ENCODE measurements at places on chromosomes 11 and 22.

DNA sequence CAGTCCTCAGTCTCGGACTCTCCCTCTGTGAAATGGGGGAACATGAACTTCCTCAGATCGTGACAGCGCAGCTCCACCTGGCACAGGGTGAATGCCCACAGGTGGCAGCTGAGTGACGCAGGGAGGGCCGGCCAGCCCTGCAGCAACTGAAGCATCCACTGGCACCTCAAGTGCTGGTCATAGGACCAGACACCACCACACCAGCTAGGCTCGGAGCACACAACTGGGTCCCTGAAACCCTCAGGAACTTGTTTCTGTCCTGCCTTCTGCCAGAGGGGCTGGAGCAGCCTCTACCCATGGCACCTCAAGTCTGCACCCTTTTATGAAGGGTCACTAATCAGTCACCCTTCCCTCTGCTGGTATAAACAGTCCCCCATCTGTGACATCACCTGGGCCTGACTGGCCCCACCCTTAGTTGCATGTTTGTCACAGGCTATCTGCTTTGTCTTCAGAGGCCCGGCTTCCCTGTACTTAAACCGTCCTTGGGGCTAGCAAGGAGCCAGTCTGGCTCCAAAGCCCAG lies 7.4 kb upstream of the CDC42BPG start:
- DNase-seq, result no peak

DNA sequence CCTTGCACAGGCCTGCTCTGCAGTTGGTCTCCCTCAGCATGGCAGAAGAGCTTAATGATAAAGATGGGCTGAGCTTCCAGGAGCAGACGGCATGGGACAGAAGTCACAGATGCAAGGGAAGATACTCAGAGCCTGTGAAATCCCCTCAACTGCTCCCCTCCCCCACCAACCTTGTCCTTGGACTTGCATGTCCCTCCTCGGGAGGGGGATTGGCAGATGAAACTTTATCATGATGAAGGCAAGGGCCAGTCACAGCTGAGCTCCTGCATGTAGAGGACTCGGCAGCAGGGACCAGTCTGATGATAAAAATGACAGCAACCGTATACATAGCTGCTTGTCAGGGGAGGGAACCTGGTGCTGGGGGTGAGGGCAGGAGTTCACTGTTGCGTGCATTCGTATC lies 6.8 kb upstream of the SLC22A8 start:
- no peak for DNase-seq

- no peak for DNase-seq
Measured at GRCh38 chr11:69449320-69450063, 32.0 kb upstream of the LINC01488 start.

- DNase-seq, result no peak
Measured at GRCh38 chr11:88318017-88318416, 19.5 kb downstream of the CTSC start.

DNA sequence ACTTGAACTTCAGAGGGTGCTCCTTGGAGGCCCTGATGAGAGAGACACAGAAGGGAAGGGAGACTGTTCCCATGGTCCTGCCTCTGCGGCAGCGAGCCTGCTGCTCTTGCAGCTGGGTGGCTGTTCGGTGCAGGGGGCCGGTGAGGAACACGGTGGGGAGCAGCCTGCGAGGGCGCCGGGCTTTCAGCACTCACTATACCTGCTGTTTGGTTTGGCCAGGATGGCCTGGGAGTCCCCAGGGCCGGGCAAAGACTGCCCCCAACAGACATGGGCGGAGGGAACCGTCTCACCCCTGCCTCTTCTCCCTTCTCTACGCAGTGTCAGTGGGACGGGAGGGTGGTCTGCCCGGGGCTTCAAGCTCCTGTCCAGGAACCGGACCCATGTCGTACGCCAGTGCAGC lies 58.0 kb upstream of the PRODH start:
- DNase-seq, result no peak

- no peak for DNase-seq
Measured at GRCh38 chr11:125948278-125949051, 2.6 kb downstream of the VSIG10L2 start.

DNA sequence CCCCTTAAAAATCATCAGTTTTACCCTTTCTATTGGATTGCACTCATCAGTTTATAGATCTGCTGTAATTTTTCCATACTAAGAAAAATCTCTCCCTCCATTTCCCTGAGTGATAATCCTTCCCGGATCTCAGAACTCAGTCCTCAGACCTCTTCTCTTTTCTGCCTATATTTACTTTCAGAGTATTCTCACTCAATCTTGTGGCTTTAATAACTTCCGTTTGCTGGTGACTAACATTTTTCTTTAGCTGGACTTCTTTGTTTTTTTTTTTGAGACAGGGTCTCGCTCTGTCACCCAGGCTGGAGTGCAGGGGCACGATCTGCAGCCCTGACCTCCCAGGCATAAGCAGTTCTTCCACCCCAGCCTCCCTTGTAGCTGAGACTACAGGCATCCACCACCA lies 10.4 kb downstream of the ATXN10 start:
- no peak for DNase-seq

GRCh38 chr11:2251138-2251537 lies 19.2 kb downstream of the ASCL2 start:
- no peak for DNase-seq

DNA sequence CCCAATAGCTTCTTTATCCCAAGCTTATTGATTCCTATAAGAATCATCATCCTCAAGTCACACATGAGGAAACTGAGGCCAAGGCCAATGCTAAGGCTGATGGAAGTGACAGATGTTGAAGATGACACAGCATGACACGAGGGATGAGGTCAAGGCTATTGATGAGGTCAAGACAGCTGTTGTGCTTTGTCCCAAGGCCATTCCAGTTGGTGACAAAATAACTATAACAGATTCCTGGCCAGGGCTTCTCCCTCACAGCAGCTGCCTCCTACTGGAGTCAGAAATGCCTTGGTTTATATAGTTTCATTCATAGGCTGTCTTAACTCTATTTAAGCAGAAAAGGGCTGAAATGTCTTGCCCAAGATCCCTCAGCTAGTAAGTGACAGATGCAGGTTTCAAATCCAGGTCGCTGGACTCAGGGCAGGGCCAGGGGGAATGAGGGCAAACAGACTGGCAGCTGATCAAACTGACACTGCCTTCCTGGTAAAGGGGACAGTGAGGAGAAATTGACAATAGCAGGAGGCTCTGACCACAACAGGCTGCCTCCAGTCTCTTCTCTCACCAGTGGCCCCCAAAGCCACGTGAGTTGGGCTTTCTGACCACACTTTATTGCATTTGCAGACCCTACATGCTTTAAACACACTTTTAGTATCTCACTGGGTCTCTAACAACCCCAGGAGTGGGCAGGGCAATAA lies 16.5 kb downstream of the MIF start:
- no peak for DNase-seq

DNA sequence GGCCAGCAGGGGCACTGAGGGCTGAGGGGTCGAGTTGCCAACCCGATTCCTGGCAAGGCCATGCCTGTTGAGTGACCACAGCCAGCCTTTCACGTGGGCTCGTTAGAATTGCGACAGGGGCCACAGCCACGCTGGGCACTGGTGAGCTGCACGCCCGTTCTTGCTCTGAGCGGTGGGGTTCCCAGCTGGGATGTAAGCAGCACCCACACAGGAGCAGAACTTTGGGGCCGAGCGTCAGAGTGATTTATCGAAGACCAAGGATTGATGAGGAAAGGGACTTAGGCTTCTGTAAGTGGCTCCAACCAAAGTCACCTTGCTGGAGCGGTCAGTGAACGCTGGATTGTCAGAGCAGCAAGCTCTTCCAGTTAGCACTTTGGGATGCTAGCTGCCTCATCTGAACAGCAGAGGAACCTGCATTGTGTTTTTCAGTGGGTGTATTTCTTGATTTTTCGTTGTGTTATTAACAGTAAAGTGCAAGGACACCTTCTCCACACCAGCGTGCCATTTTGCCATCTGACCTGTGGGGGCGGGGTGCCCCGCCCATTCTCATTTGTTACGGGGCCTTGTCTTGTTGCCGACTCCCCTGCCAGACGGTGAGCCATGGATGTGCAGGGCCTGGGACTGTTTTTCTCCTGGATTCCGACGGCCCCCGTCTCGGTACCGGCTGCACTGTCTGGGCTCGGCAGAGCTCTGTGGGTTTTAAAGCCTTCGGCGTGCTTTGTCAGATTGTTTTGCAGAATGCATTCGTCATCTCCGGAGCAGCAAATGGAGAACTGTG lies 202.5 kb downstream of the TBC1D22A start:
- no peak for DNase-seq

GRCh38 chr11:100810146-100810545 lies 123.1 kb downstream of the ARHGAP42 start:
- DNase-seq, result no peak

DNA sequence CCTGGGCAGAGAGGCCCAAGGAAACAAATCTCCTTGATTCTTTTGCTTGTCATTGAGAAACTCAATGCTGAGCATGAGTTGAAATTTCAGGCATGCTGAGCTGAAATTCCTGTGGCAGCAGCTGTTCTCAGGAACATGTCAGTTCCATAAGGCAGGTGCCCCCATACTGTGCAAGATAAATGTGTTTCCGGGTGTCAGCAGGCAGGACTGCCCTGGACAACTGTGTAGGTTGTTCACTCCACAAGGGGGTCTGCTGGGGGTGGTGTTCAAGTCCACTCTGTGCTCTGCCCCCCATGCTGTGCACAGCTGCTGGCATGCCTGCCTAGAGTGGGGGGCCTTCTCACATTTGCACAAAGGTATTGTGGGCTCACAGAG lies 133.7 kb downstream of the CTTN start:
- no peak for DNase-seq

DNA sequence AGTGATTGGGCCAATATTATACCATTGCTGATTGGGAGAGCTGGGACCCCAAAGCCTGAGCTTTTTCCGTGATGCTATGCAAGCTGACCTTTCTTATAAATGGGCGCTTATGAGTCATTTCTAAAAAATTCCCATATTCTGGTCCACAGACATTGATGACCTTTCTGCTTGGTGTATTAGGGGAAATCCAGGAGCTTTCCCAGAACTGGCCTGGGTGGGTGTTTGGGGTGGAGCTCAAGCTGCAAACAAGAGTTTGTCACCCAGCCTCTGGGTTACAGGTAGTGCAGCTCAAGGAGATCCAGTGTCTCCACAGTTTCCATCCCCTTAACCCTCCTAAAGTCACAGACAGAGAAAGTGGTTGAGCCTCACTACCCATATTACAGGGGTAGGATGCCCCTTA lies 67.7 kb downstream of the CCDC81 start:
- DNase-seq, result no peak

DNA sequence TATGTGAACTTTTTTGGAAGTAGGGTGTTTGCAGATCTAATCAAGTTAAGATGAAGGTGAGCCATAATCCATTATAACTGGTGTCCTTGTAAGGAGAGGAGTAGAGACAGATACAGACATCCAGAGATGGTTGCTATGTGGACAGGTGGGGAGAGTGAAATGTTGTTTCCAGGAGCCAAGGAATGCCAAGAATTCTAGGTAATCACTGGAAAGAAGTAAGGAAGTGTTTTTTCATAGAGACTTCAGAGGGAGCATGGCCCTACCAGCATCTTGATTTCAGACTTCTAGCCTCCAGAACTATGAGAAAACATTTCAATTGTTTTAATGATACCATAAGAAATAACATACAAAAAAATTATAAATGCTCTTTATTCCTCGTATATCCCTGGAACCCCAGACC lies 320.5 kb upstream of the ANO3 start:
- no peak for DNase-seq

- no peak for DNase-seq
Measured at GRCh38 chr11:85096939-85097338, 530.2 kb downstream of the DLG2 start.

- DNase-seq, result peak; percentile 32
Measured at GRCh38 chr11:111303461-111303860, 5.1 kb downstream of the POU2AF3 start.

DNA sequence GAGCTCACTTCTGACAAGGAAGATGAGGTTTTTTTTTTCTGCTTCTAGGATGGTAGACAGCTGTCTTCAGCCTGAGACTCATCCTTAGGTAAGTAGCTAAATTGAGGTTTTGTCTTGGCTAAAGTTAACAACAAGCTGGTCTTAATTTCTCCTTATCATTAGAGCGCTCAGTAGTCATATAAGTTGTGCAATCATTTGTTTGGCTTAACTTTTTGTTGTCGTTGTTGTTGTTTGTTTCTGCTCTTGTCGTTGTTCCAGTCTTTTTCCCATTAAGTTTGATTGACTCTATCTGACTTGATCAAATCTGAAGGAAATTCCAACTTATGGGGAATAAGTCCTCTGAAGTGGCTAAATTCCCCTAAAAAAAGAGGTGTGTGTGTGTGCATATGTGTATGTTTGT lies 33.0 kb downstream of the GLYATL2 start:
- no peak for DNase-seq

GRCh38 chr11:316891-317301 lies 3.1 kb downstream of the IFITM1 start:
- no peak for DNase-seq

GRCh38 chr11:132114185-132114584 lies 743.8 kb downstream of the NTM start:
- peak; percentile 41 for DNase-seq

- peak; percentile 69 for DNase-seq
Measured at GRCh38 chr22:37051391-37052385, at the start of gene KCTD17. Gene KCTD17, plus strand, starts transcription at chr22:37051742. Its CDS starts 19 bp downstream, at chr22:37051761.

DNA sequence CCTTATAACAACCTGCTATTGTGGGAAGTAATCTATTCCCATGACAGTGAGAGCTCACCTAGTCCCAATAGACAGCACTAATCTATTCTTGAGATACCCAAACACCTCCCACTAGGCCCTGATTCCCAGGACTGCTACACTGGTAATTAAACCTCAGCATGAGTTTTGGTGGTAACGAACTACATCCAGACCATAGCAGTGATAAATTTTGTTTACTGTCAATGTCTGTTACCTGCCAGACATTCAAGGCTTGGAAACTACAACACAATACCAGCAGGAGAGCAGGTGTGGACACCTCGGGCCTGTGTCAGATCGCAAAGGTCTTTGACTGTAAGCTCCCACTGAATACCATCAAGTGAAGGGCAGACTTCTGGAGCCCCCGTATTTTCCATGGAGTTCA lies 187.1 kb downstream of the ARHGAP42 start:
- DNase-seq, result no peak

- DNase-seq, result no peak
Measured at GRCh38 chr11:129281471-129282415, 89.6 kb upstream of the ARHGAP32 start.

DNA sequence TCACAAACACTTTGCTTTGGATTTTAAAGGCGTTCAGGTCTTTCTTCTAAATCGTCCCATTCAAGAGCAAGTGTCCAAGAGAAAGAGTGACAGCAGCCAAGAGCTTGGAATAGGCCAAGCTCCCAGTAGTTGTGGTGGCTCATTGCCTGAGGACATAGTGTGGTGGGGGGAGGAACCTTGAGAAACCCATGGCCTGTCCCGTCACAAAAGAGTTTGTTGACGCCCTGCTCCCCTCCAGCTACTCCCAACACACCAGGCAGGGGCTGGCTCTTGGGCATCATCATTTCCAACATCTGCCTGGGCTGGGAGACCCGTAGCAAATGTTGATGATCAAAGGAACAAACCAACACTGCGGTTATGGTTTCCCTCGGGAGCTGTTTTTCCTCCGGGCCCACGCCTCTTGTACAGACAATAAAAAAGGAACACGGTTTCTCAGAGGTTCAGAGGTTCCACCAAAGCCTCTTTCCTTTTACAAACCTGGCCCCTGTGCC lies 20.8 kb downstream of the FADS3 start:
- no peak for DNase-seq

GRCh38 chr11:71183878-71184277 lies 68.5 kb downstream of the SHANK2 start:
- no peak for DNase-seq

GRCh38 chr22:37639070-37639760 lies at the start of gene SH3BP1:
Gene SH3BP1, plus strand, starts transcription at chr22:37639669. Its CDS starts 119 bp downstream, at chr22:37639788.
- peak; percentile 20 for DNase-seq
